T-helper 2 cell treated with Interferon-gamma antibody and Interleukin-4, amounts not matched to agents 5 μg/mL and 100 μg/mL, for 36 hours (primary cell): ENCODE measurements at places on chromosomes 5 and 9.
A peak's percentile ranks its signal among the peaks of the same experiment; 100 is the strongest.

- no peak for DNase-seq
Measured at GRCh38 chr5:14252793-14253192, 109.7 kb downstream of the TRIO start.

- no peak for DNase-seq
Measured at GRCh38 chr9:87201351-87201751, 254.0 kb upstream of the GAS1 start.

GRCh38 chr9:72129271-72130156 lies 19.7 kb upstream of the GDA start:
- no peak for DNase-seq

DNA sequence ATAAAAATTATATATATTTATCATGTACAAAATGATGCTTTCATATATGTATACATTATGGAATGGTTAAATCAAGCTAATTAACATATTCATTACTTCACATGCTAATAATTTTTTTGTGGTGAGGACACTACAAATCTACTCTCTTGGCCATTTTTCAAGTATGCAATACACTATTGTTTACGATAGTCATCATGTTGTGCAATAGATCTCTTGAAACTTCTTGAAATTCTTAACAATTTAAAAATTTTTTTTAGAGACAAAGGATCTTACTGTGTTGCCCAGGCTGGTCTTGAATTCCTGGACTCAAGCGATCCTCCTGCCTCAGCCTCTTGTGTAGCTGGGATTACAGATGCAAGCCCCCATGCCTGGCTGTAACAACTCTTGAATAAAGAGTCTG lies 45.2 kb upstream of the SHOC1 start:
- DNase-seq, result no peak

DNA sequence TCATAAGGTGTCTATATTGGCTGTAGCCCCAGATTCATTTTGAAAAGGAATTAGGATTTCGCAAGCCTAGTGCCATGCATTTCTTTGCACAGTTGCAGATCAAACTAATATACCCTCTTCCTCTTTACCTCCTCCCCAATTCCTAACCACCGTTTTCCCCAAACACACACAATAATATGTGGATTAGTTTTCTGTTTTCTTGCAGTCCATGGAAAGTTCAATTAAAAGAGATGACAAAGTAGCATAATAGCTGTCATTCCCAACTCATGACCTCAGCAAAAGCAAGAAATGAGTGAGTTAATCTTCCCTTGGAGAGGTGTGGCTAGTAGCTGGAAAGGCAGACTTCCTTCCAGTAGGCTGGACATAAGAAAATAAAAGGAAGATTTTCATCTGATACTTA lies 349.1 kb downstream of the TMEM232 start:
- DNase-seq, result no peak

DNA sequence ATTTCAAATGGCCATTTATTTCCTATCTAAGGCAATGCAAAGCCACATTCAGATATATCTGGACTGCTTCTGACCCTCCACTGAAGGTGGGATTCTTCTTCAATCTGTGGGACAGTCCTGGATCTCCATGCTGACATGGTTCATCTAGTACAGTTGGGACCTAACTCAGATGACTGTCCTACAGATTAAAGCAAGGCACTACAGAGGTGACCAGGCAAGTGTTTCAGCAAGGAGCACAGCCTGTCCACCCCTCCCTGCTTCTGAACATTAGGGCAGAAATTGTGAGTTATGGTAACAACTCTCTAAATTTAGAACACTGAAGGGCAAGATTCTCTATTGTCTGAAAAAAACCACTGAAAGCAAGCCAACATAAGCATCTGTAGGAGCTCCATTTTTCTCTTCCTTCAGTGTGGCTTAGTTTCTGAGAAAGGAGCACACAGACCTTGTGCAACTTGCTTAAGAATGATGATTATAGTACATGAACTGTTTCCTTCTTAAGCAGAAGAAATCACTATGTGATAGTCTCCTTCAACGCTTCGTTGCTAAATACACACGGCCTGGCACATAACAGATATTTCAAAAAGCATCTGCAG lies 62.9 kb upstream of the BARX1 start:
- no peak for DNase-seq

DNA sequence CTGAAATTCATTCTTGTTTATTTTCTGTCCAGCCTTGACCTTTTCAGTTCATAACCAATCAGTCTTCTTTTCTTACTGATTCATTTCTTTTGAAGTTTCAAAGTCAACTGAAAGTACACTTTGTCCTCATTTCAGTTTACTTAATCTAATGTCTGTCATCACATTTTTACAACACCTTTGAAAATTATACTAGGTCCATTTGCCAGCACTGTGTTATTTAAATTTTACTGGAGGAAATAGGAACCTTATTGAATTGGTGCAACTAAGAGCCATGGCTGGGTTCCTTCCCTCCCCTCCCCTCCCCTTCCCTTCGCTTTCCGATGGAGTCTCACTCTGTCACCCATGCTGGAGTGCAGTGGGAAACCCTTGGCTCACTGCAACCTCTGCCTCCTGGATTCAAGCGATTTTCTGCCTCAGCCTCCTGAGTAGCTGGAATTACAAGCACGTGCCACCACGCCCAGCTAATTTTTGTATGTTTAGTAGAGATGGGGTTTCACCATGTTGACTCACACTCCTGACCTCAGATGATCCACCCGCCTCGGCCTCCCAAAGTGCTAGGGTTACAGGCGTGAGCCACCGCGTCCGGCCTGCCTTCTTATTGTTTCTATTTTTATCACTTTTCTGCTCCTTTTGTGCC lies 6.3 kb downstream of the RMI1 start:
- peak; percentile 20 for DNase-seq

DNA sequence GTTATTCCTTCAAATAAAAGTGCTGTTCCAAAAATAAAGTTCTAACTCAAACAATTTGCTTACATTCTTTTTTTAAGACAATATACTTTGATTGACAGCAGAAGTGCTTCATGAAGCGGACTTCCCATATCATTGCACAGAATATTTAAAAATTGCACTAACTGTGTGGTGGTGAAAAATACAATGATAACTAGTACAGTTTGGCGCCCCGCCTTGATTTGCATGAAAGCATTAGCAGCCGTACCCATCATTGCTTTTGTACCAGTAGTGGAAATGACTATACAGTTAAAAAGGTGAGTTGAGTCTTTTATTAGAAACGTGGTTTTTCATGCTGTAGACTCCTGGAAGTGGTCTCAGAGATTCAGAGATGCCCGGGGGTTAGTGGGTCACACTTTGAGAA lies 69.5 kb upstream of the MAP3K1 start:
- no peak for DNase-seq

DNA sequence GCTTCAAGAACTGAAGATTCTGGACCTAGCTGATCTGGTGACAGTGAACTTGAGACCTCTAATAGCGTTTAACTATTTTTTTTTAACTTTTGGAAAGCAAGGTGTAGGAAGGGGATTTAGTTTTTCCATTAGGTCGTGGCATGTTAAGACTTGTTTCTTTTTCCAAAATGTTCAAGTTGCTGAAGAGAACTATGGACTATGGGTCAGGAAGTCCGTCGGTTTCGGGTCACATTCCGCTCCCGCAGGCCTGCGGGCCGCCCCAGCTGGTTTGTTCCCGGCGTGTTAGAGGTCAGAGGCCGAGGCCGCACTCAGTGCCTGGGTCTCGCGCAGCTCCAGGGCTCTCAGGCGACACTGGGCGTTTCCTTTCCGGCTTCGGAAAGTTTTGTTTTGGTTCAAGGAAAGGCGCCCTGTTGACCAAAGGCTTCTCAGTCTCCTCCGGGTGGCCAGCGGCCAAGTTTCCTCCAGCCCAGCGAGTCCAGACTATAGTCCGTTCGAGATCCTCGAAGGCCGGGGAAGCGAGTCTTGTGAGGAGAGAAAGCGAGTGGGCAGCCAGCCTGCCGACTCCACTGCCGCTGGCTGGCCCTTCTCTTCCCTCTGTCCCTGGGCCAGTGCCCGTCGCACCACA lies 586 bp upstream of the FCHO2 start:
- DNase-seq, result no peak

DNA sequence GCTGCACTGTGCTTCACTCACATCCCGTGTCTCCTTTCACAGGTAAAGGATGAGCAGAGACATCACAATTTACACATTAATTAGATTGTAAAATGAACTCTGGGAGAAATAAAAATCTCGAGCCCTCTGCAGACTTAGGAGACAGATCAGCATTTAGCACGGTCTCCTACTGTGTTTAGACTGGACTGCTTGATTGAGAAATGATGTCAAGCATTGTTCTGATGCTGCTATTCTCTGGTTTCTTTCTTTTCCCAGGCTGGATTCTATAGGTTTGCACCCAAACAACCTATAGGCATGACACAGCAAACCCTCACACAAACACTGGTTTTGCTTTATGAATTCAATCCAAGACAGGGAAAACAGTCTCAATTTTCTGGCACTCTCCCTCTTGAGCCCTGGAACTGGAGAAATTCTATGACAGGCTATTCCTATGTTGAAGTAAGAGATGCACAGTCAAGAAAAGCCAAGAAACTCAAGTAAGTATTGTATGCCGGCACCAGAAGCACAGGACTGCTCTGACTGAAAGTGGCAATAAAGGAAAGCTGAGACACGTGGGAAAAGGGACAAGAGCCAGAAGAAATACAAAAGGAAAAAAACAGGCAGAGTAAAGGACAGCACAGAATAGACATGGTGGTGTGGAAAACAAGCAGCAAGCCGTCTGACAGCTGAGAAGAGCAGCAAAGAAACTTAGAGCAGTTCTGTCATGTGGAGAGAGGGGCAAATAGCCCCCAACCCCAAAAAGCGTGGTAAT lies 24.8 kb upstream of the ERAP2 start:
- DNase-seq, result no peak

DNA sequence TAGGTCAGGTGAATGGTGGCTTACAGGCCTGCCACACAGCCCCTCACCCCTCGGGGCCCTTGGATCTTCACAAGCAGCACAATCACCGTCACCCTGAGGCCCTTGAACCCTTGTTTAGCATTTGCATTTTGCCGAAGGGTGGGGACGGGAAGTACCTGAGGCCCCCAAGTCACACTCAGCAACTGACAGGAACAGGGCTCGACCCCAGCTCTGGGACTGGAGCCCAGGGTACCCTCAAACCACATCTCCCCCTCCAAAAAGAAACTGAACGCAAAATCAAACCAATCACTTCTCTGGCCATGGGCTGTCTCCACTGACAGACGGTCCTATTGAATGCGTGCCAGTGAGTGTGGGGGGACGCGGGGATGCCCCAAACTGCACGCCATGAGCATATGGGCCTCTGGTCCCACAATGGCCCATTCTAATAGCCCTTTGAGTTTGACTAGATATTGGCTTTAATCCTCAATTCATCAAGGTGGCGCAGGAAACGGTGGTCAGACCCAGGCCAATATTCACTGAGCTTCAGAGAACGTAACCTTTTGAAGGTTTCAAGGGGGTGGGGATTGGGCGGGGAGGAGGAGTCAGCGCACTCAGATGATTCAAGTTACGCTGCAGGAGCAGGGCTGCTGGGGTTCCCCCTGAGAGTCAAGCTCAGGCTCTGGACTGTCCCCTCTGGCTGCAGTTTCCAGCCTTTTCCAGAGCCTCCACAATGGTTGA lies 176.0 kb downstream of the DAB2IP start:
- DNase-seq, result no peak

DNA sequence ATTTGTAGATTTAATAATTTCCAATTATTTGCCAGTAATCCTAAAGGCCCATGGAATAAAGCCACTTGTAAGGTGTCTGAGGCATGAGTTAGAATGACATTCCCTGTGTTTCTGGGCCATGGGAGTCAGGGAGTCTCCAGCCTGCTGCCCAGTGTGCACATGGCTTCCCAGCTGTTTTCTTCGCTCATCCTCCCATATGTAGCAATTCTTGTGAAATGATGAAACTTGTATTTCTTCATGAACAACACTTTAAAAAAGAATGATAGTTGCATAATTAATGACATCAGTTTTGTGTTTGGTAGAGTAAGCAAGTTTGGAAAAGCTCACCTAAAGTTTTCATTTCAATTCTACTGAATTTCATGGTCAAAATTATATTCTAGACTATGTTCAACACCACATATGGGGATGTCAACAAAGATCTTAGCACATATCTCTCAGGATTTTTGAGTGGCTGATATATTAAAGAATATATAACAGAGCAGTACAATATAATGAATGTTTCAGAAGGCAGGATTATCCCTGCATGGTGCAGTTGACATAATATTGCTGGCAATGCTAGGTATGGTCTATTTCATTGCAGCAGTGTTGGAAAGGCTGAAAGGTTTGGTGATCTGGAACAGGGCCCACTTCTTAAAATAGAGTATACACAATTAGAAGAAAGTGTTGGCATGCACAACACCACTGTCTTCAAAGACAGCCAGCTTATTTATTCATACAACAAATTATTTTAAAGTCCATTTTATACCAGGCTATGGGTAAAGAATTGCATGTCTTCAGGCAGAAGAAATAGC lies 44.7 kb downstream of the GRIN3A start:
- no peak for DNase-seq

GRCh38 chr5:75023368-75024159 lies 28.8 kb downstream of the GCNT4 start:
- no peak for DNase-seq

DNA sequence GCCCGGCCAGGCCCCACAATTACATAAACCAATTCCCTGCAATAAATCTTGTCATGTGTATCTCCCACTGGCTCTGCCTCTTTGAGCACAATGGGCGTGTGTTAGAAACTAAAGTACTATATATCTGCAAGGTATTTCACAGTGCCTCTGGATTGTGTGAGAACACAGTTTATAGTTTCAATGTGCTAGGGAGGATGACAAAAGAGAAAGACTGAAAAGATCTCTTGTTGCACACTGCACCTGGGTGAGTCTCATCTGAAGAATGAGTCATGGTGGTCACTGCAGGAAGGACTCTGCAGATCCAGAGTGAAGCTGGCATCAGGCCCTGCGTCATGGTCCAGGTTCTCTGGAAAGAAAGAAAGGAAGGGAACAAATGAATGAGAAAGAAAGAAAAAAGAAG lies 20.7 kb upstream of the CTSV start:
- DNase-seq, result no peak

- no peak for DNase-seq
Measured at GRCh38 chr5:139877129-139877597, 81.6 kb downstream of the PSD2 start.

- no peak for DNase-seq
Measured at GRCh38 chr9:90029386-90029785, 424.6 kb downstream of the GADD45G start.

DNA sequence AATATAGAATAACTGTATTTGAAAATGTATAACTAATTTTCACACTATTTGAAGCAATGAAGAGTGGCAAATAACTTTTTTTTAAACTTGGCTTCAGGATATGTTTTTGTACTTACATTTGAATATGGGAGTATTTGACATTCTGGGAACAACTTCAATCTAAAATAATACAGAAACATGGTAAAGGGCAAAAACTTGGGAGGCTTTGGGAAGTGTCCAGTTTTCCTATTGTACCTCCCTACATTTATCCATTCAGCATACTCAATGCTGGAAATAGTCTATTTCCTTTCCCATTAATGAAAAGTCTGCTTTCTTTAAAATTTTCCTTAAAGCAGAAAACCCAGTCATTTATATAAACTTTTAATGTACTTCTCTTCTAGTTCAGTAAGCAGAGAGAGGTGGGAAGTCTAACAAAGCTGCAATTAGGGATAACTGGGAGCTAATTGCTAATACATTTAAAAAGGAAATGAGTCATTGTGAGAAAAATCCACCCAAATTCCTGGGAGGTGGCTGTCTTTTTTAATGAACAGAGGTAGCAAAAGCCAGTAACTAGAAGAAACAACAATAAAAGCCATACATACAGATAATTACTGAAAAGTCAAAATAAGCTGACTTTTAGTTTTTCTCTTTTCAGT lies 128.8 kb downstream of the FBN2 start:
- no peak for DNase-seq

GRCh38 chr9:20480249-20480648 lies 142.1 kb downstream of the MLLT3 start:
- no peak for DNase-seq

GRCh38 chr5:113162208-113162607 lies 185.6 kb downstream of the DCP2 start:
- DNase-seq, result no peak

- DNase-seq, result no peak
Measured at GRCh38 chr9:79692857-79693571, 121.2 kb downstream of the TLE4 start.
